ENCODE measurements at places on chromosomes 7 and 10. TPM values are rescaled to one million over a fixed set of nuclear protein-coding genes. Genes with fewer than 3 reads are reported as not detected.

The SFTPA1 gene
- not detected for polyA plus RNA-seq

GRCh38 chr10:51397695-51398094 lies 301.7 kb downstream of the CSTF2T start:
- DNase-seq = no peak

DNA sequence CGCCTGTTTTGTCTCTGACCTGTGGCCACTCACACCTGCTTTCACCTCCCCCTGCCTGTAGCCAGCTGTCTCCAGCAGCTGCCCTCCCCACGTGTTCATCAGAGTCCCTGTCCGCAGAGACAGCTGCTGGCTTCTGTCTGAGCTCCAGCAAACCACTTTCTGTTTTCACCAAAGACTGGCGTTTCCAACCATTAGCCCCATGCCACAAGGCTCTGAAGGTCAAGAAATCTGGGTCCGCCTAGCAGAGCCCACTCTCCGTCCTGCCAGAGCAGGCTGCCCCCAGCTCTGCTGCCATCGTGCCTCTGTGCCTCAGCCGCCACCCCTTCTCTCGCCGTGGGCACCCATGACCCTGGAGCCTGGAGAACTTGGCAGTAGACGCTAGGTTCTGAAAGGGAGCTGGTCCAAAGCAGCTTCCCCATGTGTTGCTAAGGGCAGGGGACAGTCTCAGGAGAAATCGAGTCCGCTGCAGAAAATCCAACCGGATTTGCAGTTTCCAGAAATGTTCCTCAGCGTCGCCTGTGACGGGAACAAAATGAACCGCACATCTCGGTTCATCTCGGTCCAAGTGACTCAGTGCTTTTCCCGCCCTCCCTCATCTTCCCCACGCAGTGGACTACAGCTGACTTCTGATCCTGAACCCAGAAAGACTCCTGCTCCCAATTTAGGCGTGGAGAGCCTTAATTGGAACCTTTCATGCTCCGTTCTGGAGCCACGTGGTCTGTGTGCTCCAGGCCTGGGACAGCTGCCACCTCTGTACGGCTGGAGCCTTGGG lies 28.0 kb downstream of the TMEM120A start:
- DNase-seq = no peak

- no peak for DNase-seq
Measured at GRCh38 chr7:79806161-79806734, 328.4 kb upstream of the GNAI1 start.

DNA sequence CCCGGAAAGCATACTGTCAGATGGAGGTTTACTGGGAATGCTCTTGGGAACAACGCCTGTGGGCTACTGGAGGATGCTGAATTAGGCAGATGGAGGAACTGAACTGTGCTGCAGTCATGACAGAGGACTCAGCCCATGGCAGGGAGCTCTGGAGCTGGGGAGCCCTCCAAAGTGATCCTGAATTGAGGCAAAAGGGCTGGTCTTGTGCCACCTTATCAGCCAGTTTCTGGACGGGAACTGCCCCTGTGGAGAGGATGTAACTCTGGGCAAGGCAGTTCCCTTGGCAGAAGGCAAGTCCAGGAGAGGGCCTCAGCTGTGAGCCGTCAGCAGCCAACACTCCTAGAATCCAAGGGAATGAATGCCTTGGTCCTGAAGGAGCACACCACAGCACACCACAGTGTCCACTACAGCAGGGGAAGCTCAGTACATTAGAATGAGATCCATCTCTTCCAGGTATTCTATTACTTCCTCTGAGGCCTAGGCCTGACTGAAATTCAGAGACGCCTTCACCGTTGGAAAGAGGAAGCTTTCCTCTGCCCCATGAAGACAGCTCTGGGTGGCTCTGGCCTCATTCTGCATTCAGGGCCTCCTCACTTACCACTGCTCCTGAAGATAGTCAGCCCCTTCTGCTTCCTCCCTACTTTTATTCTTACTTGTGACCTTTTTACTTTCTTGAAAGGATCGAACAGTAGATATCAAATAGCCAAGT lies 139.6 kb upstream of the GPR26 start:
- DNase-seq = no peak
